ENCODE measurements at places on chromosomes 2 and 18. TPM values are rescaled to one million over a fixed set of nuclear protein-coding genes. Genes with fewer than 3 reads are reported as not detected.

The EMX1 gene
- not detected for total RNA-seq

The KLHL29 gene
- 16.3 TPM for total RNA-seq

The PROM2 gene
- not detected for total RNA-seq

The TMEM37 gene
- 2.3 TPM for total RNA-seq

The ADRA2B gene
- total RNA-seq: 9.4 TPM

The RALB gene
- total RNA-seq: 21.7 TPM

The GKN1 gene
- total RNA-seq: 1.9 TPM

The THAP4 gene
- total RNA-seq: 80.8 TPM

The FBXO41 gene
- 5.2 TPM for total RNA-seq

The GCG gene
- not detected for total RNA-seq

The COLEC12 gene
- total RNA-seq: 9.5 TPM

The GULP1 gene
- 67.8 TPM for total RNA-seq

The GNAL gene
- total RNA-seq: 5.9 TPM

The ALPP gene
- not detected for total RNA-seq

The CDC42EP3 gene
- 65.5 TPM for total RNA-seq

The FANCL gene
- 3.2 TPM for total RNA-seq

The LHCGR gene
- total RNA-seq: not detected

The ITGA6 gene
- 40.7 TPM for total RNA-seq

The SERPINB10 gene
- not detected for total RNA-seq

The VWA3B gene
- total RNA-seq: not detected

The EVX2 gene
- not detected for total RNA-seq

The PIGN gene
- total RNA-seq: 12.8 TPM

The POTEI gene
- not detected for total RNA-seq

The BCL2L11 gene
- 3.5 TPM for total RNA-seq

The TEX261 gene
- total RNA-seq: 133 TPM

The PSMA8 gene
- not detected for total RNA-seq

The TMBIM1 gene
- 320 TPM for total RNA-seq

The ATP8B1 gene
- total RNA-seq: 30.9 TPM
